HT-29 (cell line): ENCODE measurements at places on chromosomes 4 and X.
A peak's percentile ranks its signal among the peaks of the same experiment; 100 is the strongest.

- DNase-seq: no peak
Observed at GRCh38 chr4:121973816-121974215, 22.0 kb upstream of the TRPC3 start.

- no peak for DNase-seq
Observed at GRCh38 chr4:151291485-151291884, 14.5 kb downstream of the PRSS48 start.

- no peak for DNase-seq
Observed at GRCh38 chr4:188300385-188300784, 161.1 kb downstream of the TRIML1 start.

GRCh38 chrX:115060013-115060412 is 42.6 kb upstream of the IL13RA2 start:
- DNase-seq: no peak

DNA sequence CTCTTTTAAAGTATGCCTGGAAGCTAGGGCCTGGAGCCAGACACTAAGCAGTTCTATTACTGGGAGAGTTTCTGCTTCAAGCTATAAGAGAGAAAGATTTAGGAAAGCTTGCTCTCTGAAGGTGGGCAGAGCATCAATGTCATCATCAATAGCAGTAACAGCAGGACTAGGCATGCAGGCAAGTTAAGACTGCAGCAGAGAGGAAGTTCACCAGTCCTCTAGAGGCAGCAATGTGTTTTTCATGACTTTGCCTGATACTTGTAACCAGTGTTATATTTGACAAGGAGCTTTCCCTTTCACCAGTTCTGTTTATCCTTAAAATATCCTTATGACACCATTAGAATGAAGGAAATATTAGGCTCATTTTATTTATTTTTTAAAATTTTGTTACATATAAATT is 237.9 kb downstream of the KCTD8 start:
- peak; percentile 3 for DNase-seq

DNA sequence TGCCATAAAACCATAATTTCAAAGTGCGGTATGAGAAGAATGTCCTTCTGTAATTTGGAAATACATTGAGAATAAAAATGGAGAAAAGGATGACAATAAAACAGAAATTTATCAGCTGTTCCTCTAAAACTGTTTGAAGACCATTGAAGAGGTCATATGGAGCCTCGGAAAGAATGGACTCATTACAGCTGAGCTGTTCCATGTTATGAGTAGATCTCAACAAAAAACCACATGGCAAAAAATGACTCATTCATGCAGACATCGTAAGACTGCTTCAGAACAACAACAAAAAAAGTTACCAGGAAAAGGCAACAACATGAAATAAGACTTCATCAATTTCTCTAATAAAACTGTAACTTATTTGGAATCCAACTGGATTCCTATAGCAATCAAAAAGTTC is 39.7 kb downstream of the AKAP4 start:
- DNase-seq: no peak

DNA sequence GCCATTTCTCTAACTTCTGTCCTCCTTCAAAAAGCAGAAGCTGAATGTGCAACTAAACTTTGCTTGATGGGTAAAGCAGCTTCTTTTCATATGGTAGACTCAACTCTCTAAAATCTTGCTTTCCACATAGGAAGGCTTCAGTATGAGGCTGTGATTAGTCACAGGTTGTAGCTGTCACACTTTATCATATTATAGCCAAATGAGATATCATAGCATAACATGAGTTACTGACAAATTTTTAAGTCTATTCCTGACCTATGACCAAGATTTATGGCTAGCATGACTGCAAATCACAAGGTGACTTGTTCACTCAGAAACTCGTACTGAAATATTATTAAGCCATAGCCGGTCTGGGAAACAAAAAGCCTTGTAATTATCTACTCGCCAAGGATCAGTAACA is 998.6 kb downstream of the RPA4 start:
- DNase-seq: no peak

- no peak for DNase-seq
Observed at GRCh38 chrX:2188330-2188792, 312.4 kb downstream of the DHRSX start.

GRCh38 chr4:7431696-7432530 is 2.8 kb downstream of the PSAPL1 start:
- no peak for DNase-seq

DNA sequence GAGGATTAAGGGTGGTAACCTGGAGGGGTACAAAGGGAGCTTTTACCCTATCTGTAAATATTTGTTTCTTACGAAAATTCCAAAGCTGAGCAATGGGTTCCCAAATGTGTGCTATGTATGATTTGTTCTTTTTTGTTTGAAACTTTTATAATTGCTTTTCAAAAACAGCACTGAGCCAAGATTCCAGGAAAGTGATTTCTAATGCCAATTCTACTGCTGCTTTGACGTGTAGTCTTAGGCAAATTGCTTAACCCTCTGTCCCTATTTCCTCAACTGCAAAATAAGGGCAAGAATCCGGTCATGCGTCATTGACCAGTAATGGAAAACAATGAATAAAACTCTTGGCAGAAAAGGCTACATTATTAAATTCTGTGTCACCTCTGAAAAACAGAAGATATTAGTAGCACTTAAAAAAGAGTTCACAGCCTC is 454.7 kb downstream of the IL15 start:
- DNase-seq: no peak
